ENCODE measurements at places on chromosomes 7 and 10.

DNA sequence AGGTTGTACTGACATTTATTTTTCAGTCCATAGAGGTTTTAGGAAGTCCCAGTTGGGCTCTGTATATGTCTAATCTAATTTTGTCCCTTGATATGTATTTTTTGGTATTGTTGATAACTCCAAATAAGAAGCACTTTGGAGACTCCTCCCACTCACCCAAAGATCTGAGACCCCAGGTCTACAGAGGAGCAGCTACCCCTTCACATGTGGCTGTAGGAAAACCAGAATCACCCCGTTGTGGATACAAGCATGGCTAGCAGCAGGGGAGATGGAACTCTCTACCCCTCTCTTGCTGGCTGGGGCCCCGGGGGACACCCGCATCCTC lies 9.4 kb downstream of the HHEX start:
- DNase-seq: no peak

DNA sequence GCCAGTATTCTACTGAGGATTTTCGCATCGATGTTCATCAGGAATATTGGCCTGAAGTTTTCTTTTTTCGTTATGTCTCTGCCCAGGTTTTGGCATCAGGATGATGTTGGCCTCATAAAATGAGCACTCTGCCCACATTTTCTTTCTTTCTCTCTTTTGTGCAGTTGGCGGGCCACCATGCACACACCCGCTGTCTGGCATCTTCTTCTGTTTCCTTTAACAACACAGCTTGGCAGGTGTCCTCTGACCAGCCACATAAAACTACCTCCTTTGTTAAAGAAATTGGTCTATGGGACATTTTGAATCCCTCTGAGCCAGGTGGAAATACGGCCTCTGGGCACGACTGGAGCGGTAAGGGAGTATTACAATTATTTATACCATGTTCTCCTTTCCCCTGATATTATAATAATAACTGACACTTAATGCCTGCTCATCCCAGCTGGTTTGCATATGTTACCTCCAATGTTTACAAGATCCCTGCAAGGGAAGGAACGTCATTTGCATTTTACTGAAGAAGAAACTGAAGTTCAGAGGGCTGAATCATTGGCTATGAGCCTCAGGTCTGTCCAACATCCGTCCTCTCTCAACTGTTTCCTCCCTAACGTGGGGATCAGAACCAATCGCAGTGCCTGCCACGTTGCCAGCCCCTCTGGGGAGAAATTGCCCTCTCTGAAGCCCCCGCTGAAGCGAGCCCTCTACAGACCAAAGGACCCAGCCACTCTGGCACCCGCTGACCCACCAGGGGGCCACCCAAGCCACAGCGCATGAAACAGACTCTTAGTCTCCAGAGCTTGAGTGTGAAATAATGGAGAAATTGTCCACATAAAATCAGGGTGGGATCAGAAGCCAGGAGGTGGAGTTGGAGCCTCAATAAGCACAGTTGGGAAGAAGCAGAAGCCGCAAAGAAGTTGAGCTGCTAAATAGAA lies 125.0 kb upstream of the FOXK1 start:
- no peak for DNase-seq

DNA sequence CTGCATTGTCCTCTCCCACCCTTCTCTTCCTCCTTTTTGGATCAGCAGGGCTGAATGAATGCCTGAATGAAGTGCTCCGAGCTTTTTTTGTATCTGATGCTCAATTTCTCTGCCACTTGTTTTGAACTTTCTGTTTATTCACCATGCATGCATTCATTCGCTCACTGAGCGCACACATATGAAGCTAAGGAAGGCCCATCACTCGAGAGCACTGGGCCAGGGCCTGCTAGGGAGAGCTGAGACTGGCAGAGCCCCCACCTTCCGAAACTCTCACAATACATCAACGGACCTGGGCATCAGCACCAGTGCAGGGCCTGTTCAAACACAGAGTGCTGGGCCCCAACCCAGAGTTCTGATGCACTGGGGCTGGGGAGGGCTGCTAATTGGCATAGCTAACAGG lies 45.7 kb downstream of the RPS24 start:
- no peak for DNase-seq

GRCh38 chr10:79930267-79930666 lies 18.6 kb downstream of the SFTPD start:
- DNase-seq: no peak

GRCh38 chr7:135914346-135914745 lies 62.8 kb downstream of the MTPN start:
- no peak for DNase-seq

DNA sequence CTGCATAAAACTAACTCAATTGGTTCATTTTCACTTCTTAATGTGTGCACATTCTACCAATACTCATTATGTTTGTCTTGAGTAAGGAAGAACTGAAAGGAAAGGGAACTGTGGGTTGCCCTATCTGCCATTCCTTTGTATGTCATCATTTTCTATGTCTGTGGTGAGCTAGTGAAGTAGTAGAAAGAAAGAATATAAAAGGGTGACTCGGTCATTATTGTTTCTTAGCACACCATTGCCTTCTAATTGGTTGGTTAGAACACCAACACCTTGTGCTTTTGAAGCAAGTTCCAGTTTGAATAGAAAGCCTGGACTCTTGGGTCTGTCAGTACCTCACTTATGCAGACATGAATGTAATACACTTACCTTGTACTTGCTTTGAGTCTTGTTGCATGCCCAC lies 64.3 kb upstream of the MDFIC start:
- DNase-seq: no peak

DNA sequence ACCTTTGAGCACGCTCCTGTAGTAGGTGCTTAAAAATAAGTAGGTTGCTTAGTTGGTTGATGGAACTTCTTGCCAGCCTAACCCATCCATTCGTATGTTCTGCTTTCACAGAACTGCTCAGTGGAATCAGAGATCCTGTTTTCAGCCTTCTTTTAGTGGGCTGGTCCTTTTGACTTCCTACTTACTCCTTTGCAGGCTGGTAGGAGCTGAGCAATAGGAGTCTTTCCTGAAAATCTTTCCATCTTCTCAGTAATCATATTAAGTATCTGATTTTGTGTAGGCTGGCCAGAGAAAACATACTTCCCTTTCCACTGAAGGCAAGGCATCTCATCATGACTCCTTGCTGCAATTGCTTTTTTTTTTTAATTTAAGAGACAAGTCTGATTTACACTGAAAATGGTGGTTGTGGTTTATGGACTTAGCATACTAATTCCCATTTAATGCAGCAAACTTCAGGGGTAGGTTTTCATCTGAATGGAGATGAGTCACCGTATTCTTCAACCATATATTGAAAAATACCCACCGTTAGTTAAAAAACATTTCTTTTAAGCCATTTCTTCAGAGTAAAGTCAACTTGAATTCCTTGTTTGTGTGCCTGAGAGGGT lies 208.0 kb downstream of the ZNF365 start:
- no peak for DNase-seq

GRCh38 chr7:151341357-151342101 lies at the start of gene NUB1:
TSS of gene NUB1 (plus strand) at chr7:151341812. CDS start at chr7:151345350, 3,538 bp downstream.
- peak; percentile 91 for DNase-seq

DNA sequence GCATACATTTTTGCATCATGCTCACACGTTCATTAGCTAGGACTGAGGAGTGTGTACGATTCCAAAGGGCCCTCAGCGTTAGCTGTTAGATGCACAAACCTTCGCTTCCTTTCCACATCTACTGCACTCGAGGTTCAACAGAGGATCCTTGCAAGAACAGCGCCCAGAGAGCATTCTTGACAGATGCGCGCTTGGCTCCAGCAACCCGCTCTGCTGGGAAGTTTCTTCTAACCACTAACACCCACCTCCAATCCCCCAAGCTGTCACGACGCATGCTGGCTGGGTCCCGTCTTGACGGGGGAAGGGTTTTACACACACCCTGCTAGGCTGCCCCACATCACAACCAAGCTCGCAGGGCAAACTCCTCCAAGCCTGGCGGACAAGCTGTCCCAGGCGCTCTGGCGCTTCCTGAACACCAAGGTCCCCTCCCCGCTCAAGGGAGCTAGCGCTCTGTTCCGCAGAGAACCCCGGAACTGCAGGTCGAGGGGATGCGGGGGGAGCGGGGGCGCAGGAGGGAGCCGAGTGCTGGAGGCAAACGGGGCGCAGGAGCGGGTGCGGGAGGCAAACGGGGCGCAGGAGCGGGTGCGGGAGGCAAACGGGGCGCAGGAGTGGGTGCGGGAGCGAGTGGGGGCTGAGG lies 653 bp upstream of the ADRB1 start:
- DNase-seq: no peak

- no peak for DNase-seq
These were observed 103.1 kb downstream of the PRKAG2 start for GRCh38 chr7:151773797-151774196.

- DNase-seq: no peak
These were observed 96.9 kb downstream of the SORBS1 start for GRCh38 chr10:95464280-95464679.

DNA sequence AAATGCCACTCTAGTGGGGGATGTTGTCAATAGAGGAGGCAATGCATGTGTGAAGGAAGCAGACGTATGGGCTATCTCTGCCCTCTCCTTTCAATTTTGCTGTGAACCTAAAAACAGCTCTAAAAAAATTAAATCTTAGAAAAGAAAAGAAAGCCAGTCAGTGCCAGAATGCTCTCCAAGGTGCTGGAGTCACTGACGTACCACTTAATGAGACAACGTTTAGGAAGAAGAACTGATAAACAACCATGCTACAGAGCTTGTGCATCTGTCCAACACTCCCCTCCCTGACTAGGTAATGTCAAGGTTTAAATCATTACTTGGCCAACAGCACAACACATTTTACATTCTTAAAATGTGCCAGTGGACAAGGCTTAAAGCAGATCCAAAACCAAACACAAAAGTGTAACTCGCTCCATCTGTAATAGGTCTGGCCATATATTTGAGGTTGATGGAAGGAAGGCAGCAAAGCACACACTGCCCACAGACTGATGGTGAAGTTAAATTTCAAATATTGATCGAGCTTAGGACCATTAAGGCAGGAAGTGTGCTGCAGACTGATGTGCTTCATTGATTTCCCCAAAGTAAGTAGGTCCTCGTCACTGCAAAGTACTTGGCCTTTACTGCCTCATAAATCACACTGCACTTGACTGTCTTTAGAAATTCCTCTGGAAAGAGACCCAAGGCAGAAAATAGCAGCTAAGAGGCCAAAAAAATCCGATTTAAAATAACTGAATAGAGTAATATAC lies 15.5 kb downstream of the ARMH3 start:
- no peak for DNase-seq

GRCh38 chr10:118963933-118964332 lies 65.6 kb upstream of the NANOS1 start:
- DNase-seq: no peak

GRCh38 chr7:7740037-7740355 lies 21.6 kb upstream of the RPA3 start:
- no peak for DNase-seq

DNA sequence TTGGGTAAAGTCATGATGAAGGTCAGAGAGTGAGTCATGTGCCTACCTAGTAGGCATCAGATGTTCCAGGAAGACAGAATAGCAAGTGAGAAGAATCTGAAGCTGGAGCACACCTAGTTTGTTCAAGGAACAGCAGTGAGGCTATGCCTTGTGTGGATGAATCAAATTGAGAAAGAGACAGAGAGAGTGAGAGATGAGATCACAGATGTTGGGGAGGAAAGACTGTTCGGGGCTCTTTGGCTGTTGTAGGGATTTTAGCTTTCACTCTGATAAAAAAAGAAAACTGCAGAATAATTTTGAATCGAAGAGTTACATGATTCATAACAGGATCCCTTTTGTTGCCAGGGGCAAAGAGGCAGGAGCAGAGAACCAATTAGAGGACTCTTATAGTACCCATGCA lies 6.3 kb downstream of the LIPF start:
- DNase-seq: peak; percentile 22

DNA sequence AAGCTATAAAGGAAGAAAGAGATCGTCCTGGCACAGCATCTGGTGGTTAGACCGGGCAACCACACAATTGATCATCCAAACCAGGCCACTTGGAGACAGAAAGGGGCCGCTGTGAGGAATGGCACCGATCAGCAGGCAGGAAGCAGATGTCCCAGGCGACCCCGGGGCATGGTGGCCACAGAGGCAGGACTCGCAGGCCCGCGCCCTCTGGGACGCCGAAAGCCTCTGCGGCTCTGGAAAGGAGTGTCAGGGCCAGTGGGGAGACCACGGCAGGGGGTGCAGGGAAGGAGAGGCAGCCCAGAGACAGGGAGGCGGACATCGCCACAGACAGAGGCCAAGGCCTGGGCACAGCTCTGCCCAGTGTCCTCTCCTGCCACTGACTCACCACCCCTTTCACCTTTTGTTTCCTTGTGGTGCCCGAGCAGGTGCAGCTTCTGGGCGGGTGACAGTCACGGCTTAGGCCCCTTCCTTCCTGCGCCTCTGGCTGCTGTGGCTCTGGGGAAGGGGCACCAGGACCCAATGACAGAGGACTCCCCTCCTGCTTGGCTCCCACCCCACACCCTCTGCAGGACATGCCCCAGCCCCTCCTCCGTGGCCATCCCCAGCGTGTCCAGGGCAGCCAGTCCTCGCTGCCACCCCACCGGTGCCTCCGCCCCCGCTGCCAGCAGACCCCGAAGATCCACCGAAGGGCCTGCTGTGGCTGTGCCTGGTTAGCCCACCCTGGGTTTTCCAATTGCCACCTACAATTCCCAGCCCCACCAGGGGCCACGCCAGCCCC lies 10.9 kb downstream of the STK32C start:
- DNase-seq: no peak

DNA sequence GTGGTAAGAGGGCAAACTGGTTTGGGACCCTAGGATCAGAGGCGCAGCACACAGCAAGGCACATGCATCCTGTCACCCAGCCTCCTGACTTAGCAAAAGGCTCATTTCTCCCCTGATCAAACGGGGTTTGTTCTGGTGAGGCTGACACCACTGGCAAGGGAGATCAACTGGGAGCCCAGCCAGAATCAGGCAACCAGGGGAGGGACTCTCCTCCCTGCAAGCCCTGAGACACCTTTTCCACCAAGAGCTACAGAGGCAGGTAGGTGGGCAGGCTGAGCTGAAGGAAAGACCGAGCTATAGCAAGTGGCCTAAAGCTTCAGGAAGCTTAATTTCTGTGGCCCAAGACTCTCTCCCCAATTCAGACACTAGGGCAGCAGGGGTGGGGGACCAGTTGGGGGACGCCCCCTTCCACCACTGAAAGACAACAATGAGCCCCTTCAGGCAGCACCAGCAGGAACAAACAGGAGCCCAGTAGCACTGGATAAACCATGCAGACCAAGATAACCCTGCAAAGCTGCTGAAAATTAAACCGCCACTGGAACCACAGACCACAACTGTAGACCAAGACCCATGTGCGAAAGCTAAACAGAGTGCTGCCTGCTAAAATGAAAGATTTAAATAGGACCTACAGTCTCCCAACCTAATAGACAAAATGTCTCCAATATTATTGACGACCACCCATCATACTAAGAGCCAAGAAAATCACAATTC lies 27.1 kb upstream of the SAR1A start:
- DNase-seq: no peak

All from stimulated activated CD4-positive, alpha-beta T cell treated with anti-CD3 and anti-CD28 coated beads, Interleukin-1b, Interleukin-23, amount 100 ng/mL, for 48 hours (primary cell).